Activated naive CD8-positive, alpha-beta T cell treated with anti-CD3 and anti-CD28 coated beads for 36 hours (primary cell): ENCODE measurements at places on chromosomes 11 and 22. TPM values are rescaled to one million over a fixed set of nuclear protein-coding genes. Genes with fewer than 3 reads are reported as not detected.

Gene CATSPERZ
- not detected for total RNA-seq

Gene SLC22A8
- total RNA-seq, result not detected

Gene GGTLC2
- total RNA-seq, result not detected

Gene VSIG2
- 0.18 TPM for total RNA-seq

Gene PYGM
- total RNA-seq, result 1.8 TPM

Gene OR5AP2
- total RNA-seq, result not detected

Gene MMP7
- not detected for total RNA-seq

Gene PATE4
- not detected for total RNA-seq

Gene SMC1B
- total RNA-seq, result 2.1 TPM

Gene INPP5J
- 0.44 TPM for total RNA-seq

Gene ASRGL1
- total RNA-seq, result 11.1 TPM

Gene OR52N4
- total RNA-seq, result 0.35 TPM

Gene OR51I1
- total RNA-seq, result not detected

Gene HSPB2
- total RNA-seq, result not detected

Gene SLC22A12
- total RNA-seq, result not detected

Gene MMP3
- total RNA-seq, result not detected

Gene MUS81
- 64.0 TPM for total RNA-seq

Gene FGF4
- not detected for total RNA-seq

Gene C22orf42
- not detected for total RNA-seq

Gene MUC2
- not detected for total RNA-seq

Gene ZNF214
- total RNA-seq, result not detected

Gene OR51T1
- not detected for total RNA-seq

Gene ZNF74
- 11.5 TPM for total RNA-seq

Gene RIBC2
- 8.2 TPM for total RNA-seq

Gene OR51E2
- total RNA-seq, result not detected

Gene GAB4
- total RNA-seq, result 0.14 TPM
